GM12892 (cell line): ENCODE measurements at places on chromosomes 5 and 9.

- no peak for DNase-seq
These were observed 1.1 kb downstream of the ATPSCKMT start for GRCh38 chr5:10248378-10249260.

DNA sequence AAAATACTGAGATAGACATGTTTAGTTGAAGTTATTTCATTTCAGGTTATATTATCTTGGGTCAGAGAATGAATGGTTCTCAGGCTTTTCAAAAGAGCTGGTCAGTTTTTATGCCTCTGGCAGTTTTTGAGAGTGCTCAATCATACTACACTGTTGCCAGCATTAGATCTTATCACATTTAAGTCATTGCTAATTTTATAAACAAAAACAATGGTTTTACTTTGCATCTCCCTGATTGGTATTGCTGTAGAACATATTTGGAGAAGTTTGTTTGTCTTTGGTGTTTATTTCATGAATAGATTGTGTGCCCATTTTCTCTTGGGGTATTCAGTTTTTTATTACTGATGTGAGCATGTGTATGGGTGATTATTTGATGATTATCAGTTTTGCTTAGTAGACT, 1.5 kb downstream of the CATSPER3 start:
- no peak for DNase-seq

GRCh38 chr5:79122973-79123372, 11.4 kb downstream of the BHMT start:
- DNase-seq = no peak

GRCh38 chr5:2642684-2643345, 108.7 kb downstream of the IRX2 start:
- no peak for DNase-seq

- DNase-seq = no peak
These were observed 76.6 kb upstream of the FAM169A start for GRCh38 chr5:74942622-74943286.

DNA sequence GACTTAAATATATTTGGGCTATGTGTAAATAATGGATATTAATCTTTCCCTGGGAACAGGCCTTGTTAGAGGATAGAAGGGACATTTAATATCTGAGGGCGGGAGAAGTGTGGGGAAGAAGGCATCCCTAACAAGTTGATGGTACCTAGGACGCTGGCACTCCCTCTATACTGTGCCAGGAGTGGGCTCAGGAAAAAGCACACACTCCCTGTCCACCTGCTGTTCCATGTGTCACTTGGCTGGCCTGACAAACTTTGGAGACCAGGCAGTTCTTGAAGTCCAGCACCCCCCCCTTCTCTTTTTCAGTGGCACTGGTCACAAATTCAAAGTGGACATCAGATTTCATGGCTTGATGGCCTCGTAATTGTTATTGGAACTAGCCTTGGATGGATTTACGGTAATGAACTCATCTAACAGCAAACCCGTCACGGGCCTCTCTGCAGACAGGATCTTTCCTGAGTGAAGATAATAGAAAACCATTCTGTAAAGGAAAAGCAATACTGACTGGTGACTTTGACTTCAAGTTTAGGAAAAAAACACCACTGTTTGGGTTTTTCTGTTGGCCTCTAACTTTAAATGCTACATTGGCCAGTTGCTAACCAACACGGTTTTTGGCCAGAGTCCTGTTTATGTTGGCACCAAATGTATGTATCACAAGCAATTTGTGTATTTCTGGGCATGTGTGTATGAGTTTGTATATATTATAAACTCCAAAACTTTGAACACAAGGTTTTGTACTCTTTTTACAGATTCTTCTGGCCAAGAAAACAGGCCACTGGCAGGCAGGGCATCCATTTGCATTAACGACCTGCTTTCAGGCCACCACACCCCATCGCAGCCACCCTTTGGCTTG, 552.6 kb downstream of the CCDC171 start:
- DNase-seq = no peak

DNA sequence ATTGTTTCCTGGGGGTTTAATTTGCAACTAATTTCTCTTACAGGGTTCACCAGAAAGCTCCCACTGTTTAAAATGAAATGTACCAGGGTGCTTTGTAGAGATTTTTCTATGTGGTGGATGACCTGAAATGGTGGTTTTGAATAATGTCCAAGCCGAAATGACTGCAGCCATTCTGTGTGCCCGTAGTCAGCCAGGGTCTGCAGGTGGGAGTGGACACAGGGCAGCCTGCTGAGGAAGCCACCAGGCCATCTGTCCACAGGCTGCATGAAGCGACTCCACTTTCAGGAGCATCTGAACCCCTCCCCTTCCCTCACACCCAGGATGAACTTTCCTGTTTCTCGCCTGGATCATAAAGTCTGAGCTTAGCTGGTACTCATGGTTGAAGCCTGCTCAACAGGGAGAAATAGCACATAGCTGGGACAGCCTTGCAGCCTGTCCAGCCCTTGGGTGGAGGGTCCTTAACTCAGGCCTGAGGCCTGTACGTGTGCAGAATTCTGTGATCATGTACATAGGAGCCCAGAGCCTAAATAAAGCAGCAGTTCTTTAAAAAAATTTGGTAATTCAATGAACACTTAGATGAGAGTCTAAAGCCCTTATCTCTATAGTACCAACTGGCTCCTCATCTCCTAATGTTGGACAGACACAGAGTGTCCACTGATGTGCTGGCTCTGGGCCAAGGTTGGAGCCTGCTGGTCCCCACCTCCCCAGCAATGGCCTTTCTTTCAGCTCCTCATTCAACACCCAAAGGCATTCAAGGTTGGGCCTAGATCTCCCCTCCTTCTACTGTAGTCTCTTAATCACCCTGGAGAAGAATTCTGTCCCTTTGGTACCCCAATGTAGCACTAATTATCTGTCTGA, 72.8 kb downstream of the SHB start:
- DNase-seq = no peak

GRCh38 chr5:141389153-141390042, 1.9 kb downstream of the PCDHGB4 start:
- DNase-seq = no peak

GRCh38 chr9:108812396-108813025, 43.3 kb downstream of the ACTL7B start:
- no peak for DNase-seq

DNA sequence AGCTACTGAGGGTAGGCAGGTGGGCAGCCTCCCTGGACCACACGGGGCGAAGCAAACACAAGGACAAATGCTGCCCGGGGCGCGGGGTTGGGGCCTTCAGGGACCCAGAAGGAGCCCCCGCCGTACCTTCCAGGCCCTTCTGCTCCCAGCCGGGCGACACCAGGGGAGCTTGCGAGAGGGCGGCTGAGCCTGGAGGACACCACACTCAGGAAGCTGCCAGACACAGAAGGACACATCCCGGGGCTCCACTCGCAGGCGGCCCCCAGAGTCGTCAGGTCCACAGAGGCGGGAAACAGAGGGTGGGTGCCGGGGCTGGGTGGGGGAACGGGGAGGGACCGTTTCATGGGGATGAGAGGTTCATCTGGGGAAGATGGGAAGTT, 58.5 kb upstream of the UBAC1 start:
- DNase-seq = no peak

DNA sequence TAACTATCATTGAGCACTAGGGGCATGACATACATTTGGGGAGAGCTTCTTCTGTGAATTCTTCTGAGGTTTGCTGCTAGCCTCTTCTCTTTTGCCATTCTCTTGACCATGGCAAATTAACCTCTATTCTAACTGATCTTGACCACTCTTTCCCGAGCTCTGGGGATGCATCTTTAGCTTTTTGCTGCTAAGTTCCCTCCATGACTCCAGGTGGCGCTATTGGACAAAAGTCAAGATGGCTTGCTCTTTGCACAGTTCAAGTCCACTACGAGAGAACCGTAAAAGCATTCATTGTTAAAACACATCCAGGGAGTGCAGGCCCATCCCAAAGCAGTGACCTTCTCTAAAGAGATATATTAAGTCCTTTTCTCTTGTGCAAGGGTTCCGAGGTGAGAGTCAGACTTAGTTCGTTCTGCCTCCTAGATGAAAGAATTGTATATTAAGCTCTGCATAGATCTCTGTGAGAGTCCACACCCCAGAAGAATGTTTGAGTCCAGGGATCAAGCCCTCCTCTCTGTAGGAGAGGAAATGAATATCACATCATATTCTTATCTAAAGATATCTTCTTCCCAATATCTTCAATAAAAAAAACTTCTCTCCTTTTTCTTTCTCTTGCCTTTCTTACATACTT, 1152.9 kb upstream of the CDH6 start:
- no peak for DNase-seq

DNA sequence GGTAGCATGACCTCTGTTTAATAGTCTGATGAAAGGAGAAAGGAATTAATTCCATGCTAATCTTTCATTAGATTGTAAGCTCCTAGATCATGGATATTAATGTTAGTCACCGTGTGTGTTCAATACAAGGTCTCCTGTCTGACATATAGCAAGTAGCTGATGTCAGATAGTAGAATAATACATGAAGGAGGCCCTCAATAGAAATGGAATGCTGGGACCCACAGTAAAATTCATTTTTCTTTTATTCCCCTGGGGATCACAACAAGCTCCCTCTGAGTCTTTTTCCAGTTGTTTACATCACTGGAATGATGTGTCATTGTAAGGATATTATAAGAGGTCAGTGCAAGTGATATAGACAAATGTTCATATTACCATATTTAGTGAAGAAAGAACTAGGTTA, 240.3 kb upstream of the TRPC7 start:
- DNase-seq = no peak

DNA sequence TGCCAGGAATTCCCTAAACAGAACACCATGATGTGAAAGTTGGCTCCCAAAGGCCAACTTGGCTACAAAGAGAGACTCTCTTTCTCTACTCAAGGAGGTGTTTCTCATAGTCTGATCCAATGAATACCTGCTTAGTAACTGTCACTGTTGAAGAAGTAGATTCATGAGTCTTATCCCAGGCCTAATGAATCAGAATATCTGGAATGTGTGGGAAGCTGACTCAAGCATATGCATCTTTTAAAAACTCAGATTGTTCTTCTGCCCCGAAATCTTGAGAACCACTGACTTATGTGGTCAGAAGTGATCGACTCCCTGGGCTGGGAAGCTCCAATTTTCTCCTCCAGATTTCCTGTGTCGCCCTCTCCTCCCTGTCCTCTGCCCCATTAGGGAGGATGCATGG, 345.6 kb downstream of the PLK2 start:
- DNase-seq = no peak

GRCh38 chr9:124820698-124821623, 32.3 kb upstream of the WDR38 start:
- no peak for DNase-seq

DNA sequence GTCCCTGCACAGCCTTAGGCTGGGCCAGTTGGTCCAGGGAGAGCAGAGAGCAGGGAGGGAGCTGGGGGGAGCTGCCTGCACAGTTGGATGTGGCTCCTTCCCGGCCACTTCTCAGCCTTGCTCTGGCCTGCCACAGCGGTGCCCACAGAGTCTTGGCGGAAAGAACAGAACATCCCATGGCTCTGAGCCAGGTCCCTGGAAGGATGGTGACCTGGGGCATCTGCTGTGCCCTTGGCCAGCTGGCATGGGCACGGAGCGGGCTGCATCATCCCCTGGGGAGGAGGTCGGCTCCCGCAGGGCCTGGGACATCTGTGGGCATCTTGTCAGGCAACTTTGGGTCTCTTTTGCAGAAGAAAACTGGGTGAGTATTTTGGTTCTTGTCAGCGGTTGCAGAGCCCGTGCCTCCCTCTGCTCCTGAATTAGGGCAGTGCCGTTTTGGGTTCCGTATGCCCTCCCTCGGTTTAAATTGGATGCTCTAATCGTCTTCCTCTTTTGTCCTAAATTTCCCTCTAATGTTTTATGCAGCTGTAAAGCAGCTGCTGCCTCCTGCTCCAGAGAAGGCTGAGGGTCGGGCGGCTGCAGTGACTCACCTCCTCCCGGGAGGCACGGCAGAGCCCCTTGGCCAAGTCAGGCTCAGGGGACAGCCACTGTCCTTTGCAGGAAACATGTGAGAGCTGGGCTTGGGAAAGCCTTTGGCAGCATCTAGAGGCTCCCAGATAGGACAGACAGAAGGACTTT, 10.5 kb upstream of the NACC2 start:
- no peak for DNase-seq

DNA sequence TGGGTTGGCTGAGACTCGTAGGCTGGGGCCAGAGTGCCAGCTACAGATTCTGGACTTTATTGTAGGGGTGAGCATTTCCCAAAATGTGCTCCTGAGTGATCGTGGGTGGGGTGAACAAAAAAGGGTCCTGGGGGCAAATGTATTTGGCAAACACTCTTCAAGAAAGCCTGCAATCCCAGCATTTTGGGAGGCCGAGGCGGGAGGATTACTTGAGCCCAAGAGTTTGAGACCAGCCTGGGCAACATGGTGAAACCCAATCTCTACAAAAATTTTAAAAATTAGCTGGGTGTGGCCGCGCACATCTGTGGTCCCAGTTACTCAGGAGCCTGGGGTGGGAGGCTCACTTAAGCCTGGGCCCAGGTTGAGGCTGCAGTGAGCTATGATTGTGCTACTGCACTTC, 55.5 kb upstream of the CDKN2AIPNL start:
- DNase-seq = no peak

DNA sequence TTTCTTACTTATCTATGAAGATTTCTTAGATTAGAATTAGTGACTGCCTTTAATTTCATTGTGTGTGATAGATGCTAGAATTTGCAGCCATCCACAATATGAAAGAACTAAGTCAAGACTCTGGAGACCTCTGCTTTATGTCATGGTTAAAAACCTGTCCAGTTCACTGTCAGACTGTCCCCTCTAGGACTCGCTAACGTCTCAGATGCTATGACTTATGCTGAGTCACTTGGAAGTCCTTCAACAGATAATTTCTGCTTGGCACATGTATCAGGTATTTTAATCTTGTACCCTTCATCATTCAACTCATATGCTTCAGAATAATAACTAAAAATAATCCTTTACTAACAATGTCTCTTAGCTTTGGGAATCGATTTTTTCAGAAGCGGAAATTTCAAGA, 230.5 kb upstream of the DMAC1 start:
- no peak for DNase-seq

DNA sequence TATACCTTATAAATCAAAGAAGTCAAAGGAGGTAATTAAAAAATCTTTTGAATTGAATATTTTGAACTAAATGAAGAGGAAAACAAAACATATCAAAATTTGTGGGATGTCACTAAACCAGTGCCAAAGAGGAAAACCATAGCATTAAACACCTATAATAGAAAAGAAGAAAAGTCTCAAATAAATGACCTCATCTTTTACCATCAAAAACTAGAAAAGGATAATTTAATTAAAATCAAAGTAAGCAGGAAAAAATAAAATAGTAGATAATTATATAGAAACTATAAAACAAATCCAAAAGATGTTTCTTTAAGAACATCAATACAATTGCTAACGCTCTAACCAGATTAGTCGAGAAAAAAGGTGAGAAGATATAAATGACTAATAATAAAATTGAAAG, 47.8 kb downstream of the LPAR1 start:
- DNase-seq = no peak
